ENCODE measurements at places on chromosomes 1 and 21. TPM values are rescaled to one million over a fixed set of nuclear protein-coding genes. Genes with fewer than 3 reads are reported as not detected.

Gene OLIG1
- not detected for total RNA-seq

Gene DCST1
- total RNA-seq, result not detected

Gene KLHDC9
- not detected for total RNA-seq

Gene KCNE1
- 0.16 TPM for total RNA-seq

Gene NBPF10
- 2.1 TPM for total RNA-seq

Gene RSPH1
- total RNA-seq, result not detected

Gene C1orf141
- not detected for total RNA-seq

Gene AMIGO1
- 0.41 TPM for total RNA-seq

Gene HLX
- total RNA-seq, result 8.3 TPM

Gene CCDC17
- total RNA-seq, result 0.34 TPM

Gene CAPN9
- not detected for total RNA-seq

Gene CYYR1
- 22.3 TPM for total RNA-seq

Gene DIO1
- total RNA-seq, result not detected

Gene IFI44L
- total RNA-seq, result 0.56 TPM

Gene CD164L2
- not detected for total RNA-seq

Gene MAP10
- total RNA-seq, result not detected

Gene DNASE2B
- total RNA-seq, result not detected

Gene MASP2
- not detected for total RNA-seq

Gene UQCRHL
- 4.6 TPM for total RNA-seq

Gene ADCY10
- not detected for total RNA-seq

Gene BEST4
- not detected for total RNA-seq
